NCI-H1436 (cell line): ENCODE measurements at places on chromosomes 2 and 18.

DNA sequence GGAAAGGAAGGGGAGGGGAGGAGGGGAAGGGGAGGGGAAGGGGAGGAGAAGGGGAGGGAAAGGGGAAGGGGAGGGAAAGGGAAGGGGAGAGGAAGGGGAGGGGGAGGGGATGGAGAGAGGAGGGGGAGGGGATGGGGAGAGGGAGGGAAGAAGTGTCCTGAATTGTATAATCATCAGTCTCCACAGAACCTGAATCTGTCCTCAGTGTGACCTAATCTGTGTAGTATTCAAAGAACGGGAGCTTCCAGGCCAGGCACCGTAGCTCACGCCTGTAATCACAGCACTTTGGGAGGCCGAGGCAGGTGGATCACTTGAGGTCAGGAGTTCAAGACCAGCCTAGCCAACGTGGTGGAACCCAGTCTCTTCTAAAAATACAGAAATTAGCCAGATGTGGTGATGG is 41.1 kb upstream of the CCDC150 start:
- no peak for DNase-seq

GRCh38 chr2:186639939-186640338 is 50.1 kb downstream of the ITGAV start:
- no peak for DNase-seq

- no peak for DNase-seq
Measured at GRCh38 chr18:58525517-58525916, 103.4 kb downstream of the ALPK2 start.

GRCh38 chr2:104734937-104735586 is 118.9 kb upstream of the POU3F3 start:
- DNase-seq = no peak

GRCh38 chr18:10751653-10752052 is 225.8 kb downstream of the NAPG start:
- no peak for DNase-seq
